PC-3 (cell line): ENCODE measurements at places on chromosomes 7 and 10.
A peak's percentile ranks its signal among the peaks of the same experiment; 100 is the strongest.

DNA sequence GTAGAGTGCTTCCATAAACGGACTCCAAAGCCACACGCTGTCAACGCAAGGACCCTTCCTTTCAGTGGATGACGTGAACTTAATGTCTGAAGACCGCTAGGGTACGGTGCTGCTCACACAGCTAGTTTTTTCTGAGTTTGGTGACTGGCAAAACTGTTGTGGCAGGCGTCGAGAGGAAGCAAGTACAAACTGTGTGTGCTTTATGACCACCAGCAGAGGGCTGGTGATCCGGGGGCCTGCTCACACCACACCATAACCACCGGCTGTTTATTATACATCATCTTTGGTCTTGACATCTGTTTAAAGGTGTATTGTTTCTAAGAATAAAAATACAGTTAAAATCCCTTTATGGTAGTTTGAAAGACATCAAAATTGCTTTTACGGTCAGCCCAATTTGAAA is 37.1 kb upstream of the ATP6V0A4 start:
- no peak for DNase-seq
- no peak overlapping the region for H3K27ac ChIP-seq
- H3K4me1 ChIP-seq: no peaks in the 10 kb centered on the region
- H3K4me3 ChIP-seq: no peak overlapping the region
- H3K27me3 ChIP-seq: no peaks in the 10 kb centered on the region
- H3K36me3 ChIP-seq: peaks cover 24% of the 10 kb centered on the region

DNA sequence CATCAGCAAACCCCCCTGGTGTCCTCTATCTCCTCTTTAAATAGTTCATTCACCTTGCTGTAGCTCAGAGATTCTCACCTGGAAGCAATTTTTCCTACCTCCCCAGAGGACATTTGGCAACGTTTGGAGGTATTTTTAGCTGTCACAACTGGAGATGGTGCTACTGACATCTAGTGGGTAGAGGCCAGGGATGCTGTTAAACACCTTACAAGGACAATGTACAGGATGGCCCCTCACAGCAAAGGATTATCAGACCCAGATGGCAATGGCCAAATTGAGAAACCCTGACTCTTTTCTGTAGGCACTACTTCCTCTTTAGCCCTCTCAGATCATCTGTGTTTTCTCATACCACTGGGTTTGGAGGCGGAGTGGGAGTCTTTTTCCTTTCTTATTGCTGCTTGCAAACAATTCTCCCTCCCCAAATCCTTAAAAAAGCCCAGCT is 13.2 kb upstream of the TRA2A start:
- DNase-seq: peak; percentile 74
- no peak overlapping the region for H3K27ac ChIP-seq
- no peaks in the 10 kb centered on the region for H3K36me3 ChIP-seq
- H3K4me3 ChIP-seq: no peak overlapping the region

DNA sequence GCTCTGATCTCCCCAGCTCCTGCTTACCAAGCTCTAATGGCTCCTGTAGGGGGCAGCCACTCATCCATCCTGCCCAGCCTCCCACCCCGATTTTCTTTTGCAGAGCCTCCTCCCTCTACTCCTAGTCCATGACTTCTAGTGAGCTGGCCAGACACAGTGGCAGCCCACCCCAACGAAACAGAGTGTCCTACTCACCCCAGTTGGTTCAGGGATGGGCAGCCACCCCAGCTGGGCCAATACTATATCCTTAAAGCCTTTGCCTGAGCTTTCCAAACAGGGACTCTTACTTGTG is 77.1 kb downstream of the GRID1 start:
- H3K36me3 ChIP-seq: no peaks in the 10 kb centered on the region
- no peaks in the 10 kb centered on the region for H3K27me3 ChIP-seq
- H3K4me3 ChIP-seq: no peak overlapping the region
- no peaks in the 10 kb centered on the region for H3K4me1 ChIP-seq
- no peak for DNase-seq

GRCh38 chr7:104976966-104977636 is 36.9 kb upstream of the KMT2E start:
- H3K36me3 ChIP-seq: no peaks in the 10 kb centered on the region
- DNase-seq: no peak
- peaks cover 14% of the 10 kb centered on the region for H3K4me1 ChIP-seq
- no peak overlapping the region for H3K4me3 ChIP-seq
- H3K27ac ChIP-seq: no peak overlapping the region

DNA sequence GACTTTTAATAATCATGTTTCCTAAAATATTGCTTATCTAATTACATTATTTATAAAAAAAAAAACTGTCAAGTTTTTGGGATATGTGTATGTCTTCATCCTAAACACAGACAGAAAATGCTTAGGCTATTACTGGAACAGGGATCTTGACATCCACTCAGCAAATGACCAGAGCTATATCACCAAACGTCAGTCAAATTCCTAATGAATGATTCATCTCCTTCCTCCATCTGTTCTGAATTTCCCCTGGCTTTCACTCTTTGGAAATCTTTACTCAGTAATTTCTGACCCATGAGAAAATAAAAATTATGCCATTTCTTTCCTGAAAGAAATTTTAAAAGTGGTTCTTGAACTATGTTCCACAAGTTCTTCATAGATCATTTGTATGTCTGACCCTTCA is 552.4 kb upstream of the KCND2 start:
- peak; percentile 71 for DNase-seq
- H3K4me1 ChIP-seq: peaks cover 15% of the 10 kb centered on the region; the same call in 1 of the 2 replicates
- no peaks in the 10 kb centered on the region for H3K36me3 ChIP-seq
- no peak overlapping the region for H3K4me3 ChIP-seq
- H3K27me3 ChIP-seq: no peaks in the 10 kb centered on the region
